ENCODE measurements at places on chromosomes 6 and 20. TPM values are rescaled to one million over a fixed set of nuclear protein-coding genes. Genes with fewer than 3 reads are reported as not detected.

DNA sequence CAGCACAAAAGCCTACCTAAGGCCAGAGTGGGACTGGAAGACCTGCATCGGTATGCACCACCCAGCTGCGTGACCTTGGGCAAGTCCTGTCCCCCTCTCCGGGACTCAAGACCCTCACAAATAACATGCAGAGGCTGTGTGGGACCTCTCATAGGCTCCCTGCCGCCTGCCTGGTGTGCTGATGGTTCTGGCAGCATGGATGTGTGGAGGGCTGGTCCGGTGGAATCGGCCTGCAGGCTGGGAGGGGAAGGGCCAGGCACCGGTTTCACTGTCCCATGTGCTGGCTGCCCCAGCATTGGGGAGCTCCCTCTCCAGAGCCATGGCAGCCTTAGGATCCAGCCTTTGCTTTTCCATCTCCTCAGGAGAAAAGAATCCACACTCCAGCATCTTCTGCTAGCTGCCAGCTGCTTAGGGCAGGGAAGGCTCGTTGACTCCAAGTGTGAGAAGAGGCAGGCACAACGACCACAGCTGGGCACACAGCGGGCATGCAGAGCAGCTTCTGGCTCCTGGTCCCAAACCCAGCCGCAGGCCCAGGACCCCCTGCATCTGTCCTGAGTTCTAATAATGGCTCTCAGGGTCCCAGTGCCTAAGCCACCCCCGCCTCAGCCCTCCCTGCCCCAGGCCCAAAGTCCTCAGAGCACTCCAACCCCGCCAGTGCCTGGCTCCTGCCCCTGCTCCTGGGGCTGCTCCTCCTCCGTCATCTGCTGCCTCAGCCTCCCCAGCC, 32.5 kb downstream of the TFEB start:
- no peak for DNase-seq

DNA sequence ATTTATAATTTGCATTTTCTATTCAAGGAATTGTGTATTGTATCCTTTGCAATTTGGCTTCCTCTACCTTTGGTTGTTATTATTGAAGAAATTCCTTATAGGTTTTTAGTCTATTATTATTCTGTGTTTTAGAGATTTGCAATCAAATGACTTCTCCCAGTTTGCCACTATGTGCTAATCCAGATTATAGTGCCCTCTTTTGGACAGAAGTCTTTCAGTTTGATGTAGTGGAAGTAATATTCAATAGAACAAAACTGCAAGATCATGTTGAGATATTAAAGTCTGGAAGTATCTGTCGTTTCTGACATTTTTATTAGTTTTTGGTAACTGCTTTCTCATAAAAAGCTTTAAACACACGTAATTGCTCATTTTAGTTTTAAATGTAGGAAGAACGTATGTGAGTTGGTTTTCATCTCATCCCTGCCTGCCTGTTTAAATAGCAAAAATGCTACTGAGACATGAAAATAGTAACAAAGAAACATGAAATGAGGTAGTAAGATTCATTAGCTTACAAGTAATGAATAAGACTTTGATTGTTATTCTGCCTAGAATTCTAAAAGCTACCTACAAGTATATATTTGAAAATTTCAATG, 72.8 kb downstream of the RTN4IP1 start:
- DNase-seq, result no peak

GRCh38 chr6:119856136-119856535, 506.6 kb upstream of the MAN1A1 start:
- DNase-seq, result peak; percentile 66

- DNase-seq, result no peak
Measured at GRCh38 chr20:61724376-61724775, 341.3 kb downstream of the TAF4 start.

DNA sequence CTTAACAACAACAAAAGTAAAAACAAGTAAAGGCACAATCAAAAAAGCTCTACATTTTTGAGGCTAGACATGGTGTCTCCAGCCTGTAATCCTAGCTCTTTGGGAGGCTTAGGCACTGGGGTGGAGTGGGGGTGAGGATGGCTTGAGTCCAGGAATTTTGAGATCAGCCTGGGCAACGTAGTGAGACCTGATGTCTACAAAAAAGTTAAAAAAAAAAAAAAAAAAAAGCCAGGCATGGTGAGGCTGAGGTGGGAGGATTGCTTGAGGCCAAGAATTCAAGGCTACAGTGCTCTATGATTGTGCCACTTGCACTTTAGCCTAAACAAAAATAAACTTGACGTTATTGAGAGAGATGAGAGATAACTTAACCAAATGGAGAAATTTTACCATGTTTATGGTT, 60.1 kb downstream of the QKI start:
- no peak for DNase-seq

DNA sequence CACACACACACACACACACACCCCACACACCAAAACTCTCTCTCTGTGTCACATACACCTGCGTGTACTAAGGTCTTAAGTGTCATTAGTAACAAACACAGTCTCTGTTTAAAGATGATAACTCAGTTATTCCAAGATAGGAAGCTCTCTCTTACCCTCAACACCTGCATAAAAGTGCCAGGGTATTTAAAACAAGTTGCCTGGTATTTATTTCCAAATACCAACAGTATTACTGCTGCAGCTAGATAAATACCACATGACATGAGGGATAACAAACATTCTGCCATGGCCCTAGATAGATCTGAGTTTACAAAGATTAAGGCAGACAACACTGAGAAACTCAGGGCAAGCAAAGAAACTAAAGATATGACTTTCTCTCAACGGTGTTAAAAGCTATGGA, 118.5 kb downstream of the SIM1 start:
- no peak for DNase-seq

- DNase-seq, result no peak
Measured at GRCh38 chr6:167150941-167151549, 6.7 kb downstream of the GPR31 start.

- no peak for DNase-seq
Measured at GRCh38 chr20:43567477-43567876, 8.7 kb downstream of the SGK2 start.

GRCh38 chr20:50398821-50399554, 111.2 kb upstream of the PTPN1 start:
- no peak for DNase-seq

DNA sequence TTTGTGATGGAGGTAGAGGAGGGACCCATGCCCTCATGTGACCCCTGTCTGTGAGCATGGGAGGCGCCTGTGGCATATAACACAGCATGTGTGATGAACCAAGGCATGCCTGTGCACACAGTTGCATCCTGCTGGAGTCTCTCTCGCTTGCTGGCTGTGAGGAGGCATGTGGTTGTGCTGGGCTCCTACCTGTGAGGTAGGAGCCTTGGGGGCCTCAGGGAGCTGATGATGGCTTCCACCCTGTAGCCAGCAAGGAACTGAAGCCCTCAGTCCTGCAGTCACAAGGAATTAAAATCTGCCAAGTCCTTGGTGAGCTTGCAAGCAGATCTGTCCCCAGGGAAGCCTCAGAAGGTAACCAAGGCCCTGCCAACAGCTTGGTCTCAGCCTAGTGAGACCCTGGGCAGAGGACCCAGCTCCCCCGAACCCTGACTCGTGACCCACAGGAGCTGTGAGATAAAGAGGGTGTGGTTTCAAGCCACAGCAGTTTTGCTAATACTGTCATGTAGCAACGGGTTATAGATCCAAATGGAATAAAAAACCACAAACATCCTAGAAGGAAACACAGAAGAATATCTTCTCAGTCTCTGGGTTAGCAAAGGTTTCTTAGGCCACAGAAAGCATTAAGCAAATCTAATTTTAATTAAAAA, 145.7 kb downstream of the WDR27 start:
- DNase-seq, result peak; percentile 50

DNA sequence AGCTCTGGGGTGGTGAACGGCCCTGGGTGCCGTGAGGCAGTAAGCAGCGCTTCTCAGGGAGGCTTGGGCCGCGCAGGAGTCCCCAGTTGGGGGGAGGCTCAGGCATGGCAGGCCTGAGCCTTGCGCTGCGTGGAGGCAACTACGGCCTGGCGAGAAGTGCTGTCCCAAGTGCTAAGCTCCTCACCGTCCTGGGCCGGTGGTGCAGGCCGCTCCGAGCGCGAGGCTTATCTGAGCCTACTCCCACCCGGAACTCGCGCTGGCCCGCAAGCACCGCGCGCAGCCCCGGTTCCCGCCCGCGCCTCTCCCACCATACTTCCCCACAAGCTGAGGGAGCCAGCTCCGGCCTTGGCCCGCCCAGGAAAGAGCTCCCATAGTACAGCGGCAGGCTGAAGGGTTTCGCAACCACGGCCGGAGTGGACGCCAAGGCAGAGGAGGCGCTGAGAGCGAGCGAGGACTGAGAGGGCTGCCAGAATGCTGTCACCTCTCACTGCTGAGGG, 1.8 kb upstream of the WRNIP1 start:
- no peak for DNase-seq

DNA sequence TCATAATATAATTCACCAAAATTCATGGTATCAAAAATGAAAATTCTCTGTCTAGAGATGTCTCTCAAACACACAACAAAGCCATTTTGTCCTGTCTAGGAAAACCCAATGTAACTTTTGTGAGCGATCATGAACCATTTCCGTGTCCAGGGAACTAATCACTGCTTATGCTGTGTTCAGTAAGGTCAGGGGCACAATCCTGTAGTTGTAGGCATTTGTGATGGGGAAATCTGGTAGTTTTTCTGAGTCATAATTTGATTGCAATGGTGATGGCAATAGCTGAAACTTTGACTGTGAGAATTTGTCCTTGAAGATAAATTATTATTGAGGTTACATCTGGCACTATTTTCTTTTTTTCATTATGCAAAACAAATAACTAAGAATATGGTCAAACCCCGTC, 21.0 kb upstream of the GCLC start:
- DNase-seq, result no peak

GRCh38 chr20:18165553-18165952, 27.9 kb downstream of the KAT14 start:
- no peak for DNase-seq

DNA sequence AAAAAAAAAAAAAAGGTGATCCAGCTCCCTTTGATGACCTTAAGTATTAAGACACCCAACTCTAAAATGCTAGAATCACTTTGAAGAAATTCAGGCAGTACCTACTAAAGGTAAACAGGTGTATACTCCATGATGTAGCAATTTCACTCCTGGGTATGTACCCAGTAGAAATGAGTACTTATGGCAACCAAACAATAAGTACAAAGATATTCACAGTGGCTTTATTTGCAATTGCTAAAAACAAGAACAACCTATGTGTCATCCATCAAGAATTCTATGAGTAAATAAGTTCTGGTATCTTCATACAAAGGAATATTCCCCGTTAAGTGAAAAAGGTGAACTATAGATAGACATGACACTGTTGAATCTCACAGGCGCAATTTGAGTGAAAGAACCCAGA, 29.4 kb downstream of the MDGA1 start:
- no peak for DNase-seq

DNA sequence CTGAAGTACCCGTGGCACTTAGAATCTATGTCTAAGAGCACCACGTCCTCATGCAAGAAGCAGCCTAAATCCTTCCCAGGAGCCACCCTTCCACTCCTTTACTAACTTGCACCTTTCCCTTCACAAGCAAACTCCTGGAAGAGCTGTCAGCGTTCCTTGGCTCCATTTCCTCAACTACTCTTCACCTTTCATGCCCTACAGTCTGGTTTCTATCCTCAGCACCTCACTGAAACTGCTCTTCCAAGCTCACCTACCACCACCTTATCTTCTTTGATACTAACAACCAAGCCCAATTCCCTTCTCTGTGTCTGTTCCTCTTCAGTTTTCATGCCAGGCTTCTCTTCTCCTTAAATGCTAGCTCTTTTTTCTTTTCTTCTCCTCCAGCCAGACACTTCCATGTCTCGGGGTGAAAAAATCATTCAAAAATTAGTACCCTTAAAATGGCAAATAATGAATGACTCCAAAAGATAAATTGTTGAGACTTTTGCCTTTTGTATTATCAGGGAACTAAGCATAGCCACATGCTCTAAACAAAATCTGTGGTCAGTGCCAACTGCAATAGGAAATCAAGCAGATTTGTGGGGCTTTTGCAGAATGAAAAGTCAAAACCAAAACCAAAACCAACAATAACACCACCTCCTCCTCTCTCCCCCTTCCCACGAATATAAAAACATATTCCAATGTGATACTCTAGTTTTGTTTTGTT, 149.6 kb upstream of the KCNK16 start:
- DNase-seq, result peak; percentile 60

- no peak for DNase-seq
Measured at GRCh38 chr6:67031451-67031850, 1324.4 kb upstream of the EYS start.

GRCh38 chr6:127129251-127129650, 10.8 kb downstream of the RSPO3 start:
- DNase-seq, result no peak

DNA sequence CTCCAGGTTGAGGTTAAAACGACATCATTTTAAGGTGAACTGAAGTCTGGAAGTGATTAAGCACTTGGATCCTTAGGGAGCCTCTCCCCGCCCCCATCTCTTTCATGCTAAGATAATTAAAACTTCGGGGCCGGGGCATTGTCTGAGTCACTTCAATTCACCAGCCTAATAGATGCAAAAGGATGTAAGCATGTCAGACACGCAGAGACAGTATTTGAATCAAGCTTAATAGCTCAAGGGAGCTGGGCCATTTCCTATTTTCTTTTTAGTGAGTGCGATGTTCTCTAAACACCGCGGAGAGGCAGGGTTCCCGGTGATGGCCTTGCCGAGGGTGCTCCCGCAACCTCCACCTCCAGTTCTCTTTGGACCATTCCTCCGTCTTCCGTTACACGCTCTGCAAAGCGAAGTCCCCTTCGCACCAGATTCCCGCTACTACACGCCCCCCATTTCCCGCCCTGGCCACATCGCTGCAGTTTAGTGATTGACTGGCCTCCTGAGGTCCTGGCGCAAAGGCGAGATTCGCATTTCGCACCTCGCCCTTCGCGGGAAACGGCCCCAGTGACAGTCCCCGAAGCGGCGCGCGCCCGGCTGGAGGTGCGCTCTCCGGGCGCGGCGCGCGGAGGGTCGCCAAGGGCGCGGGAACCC, 516 bp upstream of the IRF4 start:
- DNase-seq, result no peak

- no peak for DNase-seq
Measured at GRCh38 chr6:25343984-25344383, 64.8 kb downstream of the CARMIL1 start.

DNA sequence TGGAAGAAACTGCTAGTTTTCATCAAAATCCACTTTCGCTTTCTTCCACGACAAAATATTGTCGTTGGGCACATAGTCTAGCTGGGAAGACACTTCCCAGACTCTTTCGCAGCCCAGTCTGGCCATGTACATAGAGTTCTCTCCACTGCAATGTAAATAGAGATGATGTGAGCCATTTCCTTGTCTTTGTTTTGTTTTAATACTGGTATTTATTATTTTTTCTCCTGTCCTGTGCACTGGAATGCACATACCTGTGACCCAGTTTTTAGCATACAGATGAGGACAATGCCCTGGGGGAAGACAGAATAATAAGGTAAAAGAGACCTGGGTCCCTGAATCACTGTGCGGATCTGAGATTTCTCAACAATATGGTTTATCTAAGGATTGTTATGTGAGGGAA, 149.5 kb upstream of the BMP5 start:
- DNase-seq, result no peak

Gene CHD6
- total RNA-seq, result 34.6 TPM

Gene MOCS1
- 0.69 TPM for total RNA-seq

Gene OTOR
- not detected for total RNA-seq

Gene RIPOR3
- not detected for total RNA-seq

Gene CLDN20
- total RNA-seq, result 0.21 TPM

Gene MCCD1
- total RNA-seq, result not detected

Gene CNR1
- total RNA-seq, result not detected
